Upper lobe of right lung (tissue), 1 donor: ENCODE measurements at places on chromosomes 12 and 14. TPM values are rescaled to one million over a fixed set of nuclear protein-coding genes. Genes with fewer than 3 reads are reported as not detected.

Gene ANKS1B
- total RNA-seq, result 5.3 TPM

GRCh38 chr12:28780096-28780495, 369.0 kb upstream of the FAR2 start:
- H3K36me3 ChIP-seq, result no peaks in the 10 kb centered on the region
- H3K4me1 ChIP-seq, result no peaks in the 10 kb centered on the region
- H3K27me3 ChIP-seq, result no peaks in the 10 kb centered on the region
- no peak for DNase-seq

DNA sequence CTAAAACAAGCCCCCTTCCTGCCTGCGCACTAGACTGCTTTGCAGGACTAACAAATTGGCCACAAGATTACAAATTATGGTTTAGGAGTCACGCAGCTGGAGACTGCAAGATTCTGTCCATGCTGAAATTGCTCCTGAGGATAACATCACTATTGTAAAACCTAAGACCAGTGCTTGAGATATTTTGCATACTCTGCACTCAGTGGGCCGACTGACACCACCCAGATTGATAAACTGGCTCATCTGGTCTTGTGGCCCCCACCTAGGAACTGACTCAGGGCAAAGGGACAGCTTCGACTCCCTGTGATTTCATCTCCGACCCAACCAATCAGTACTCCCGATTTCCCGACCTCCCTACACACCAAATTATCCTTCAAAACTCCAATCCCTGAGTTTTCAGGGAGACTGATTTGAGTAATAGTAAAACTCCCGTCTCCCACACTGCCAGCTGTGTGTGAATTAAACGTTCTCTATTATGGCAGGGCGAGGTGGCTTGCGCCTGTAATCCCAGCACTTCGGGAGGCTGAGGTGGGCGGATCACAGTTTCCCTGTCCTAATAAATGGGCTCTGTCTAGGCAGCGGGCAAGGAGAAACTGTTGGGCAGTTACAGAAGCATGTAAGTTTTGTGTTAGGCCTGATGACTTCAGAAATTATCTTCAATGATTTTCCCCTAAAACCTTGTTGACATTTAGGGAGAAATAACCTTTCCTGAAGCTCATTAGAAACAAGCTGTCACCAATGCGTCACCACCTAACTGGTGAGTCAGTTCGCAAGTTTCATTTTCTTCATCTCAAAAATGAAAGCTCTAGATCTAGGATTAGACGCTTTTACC, 5.3 kb upstream of the UBC start:
- no peak for DNase-seq
- peaks cover 62% of the 10 kb centered on the region for H3K4me1 ChIP-seq
- H3K27ac ChIP-seq, result peak overlapping the region; percentile 100
- no peaks in the 10 kb centered on the region for H3K27me3 ChIP-seq

DNA sequence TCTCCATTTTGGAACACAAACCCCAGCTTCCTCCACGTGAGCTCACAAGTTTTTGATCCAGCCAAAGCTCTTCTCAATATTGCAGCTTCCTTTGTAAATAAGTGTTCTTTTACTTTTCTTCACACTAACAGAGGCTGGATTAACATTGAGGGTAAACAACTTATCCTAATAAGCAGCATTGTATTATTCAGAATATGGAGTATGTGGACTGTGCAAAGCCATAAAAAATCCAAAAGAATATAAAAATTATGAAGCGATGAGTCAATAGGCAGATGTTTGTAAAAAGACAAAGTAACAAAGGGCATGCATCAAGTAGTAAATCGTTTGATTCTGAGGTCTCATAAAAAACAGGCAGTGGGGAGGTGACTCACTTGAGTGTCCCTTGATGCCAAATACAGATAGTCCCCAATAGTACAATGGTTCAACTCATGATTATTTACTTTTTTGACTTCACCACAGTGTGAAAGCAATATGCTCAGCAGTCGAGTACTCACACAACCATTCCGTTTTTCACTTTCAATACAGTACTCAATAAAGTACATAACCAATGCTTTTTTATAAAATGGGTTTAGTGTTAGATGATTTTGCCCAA, 23.1 kb upstream of the KCNK10 start:
- no peak overlapping the region for H3K27ac ChIP-seq
- H3K36me3 ChIP-seq, result no peaks in the 10 kb centered on the region
- H3K4me1 ChIP-seq, result no peaks in the 10 kb centered on the region
- no peak for DNase-seq
- no peaks in the 10 kb centered on the region for H3K27me3 ChIP-seq

DNA sequence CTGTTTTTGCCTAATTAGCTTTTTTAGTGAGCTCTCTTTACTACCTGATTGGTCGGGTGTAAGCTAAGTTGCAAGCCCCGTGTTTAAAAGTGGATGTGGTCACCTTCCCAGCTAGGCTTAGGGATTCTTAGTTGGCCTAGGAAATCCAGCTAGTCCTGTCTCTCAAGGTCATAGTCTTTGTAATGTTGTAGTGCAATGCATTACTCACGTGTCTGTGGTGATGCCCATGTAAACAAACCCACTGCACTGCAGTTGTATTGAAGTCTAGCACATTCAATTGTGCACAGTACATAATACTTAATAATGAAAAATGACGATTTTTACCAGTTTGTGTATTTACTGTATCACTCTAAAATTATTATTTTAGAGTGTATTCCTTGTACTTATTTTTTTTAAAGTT, 335.5 kb downstream of the NUAK1 start:
- no peaks in the 10 kb centered on the region for H3K27me3 ChIP-seq
- no peaks in the 10 kb centered on the region for H3K36me3 ChIP-seq
- H3K4me1 ChIP-seq, result no peaks in the 10 kb centered on the region
- H3K4me3 ChIP-seq, result no peak overlapping the region
- DNase-seq, result no peak

DNA sequence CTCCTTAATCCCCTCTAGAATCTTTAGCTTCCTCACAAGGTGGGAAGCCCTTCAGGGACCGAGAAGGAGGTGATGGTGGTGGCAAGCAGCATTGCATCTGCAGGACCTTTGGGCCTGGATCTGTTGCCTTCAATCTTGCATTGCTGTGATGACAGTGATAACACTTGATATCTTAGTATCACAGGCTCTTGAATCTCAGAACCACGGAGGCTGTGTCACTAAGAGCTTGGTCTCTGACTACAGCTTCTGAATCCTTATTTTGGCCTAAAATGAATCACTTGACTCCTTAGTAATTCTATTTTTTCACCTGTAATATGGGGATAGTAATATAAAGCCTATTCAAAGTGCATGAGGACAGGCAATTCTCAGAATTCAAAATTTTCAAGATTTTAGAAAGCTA, 8.9 kb upstream of the AMN1 start:
- no peak overlapping the region for H3K4me3 ChIP-seq
- H3K36me3 ChIP-seq, result no peaks in the 10 kb centered on the region
- DNase-seq, result no peak
- H3K27ac ChIP-seq, result no peak overlapping the region
- no peaks in the 10 kb centered on the region for H3K27me3 ChIP-seq
- H3K4me1 ChIP-seq, result peaks cover 13% of the 10 kb centered on the region

DNA sequence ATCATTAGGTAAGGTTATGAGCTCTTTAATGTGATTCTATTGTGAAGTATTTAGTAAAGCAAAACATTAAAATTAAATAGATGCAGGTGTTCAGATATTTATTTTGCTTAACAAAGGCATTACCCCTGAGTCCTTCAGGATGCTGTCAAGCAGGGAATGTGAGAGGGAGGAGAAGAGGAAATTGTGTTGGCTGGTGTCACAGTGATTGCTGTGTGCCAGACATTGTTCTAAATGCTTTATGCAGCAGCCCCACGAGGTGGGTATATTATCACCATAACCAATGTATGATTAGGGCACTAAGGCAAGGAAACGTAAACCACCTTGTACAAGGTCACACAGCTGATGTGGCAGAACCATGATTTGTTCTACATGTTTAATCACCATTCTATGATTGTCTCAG, 80.1 kb downstream of the STAB2 start:
- no peak for DNase-seq
- H3K27me3 ChIP-seq, result no peaks in the 10 kb centered on the region
- H3K4me3 ChIP-seq, result no peak overlapping the region

- H3K4me1 ChIP-seq, result peaks cover 26% of the 10 kb centered on the region
- H3K27ac ChIP-seq, result no peak overlapping the region
- peaks cover under 1% of the 10 kb centered on the region for H3K36me3 ChIP-seq
Measured at GRCh38 chr12:109877504-109878246, 2.7 kb downstream of the GLTP start.

Gene SLC25A47
- total RNA-seq, result not detected
